ENCODE measurements at places on chromosomes 6 and 20. TPM values are rescaled to one million over a fixed set of nuclear protein-coding genes. Genes with fewer than 3 reads are reported as not detected.

Gene KIAA0408
- total RNA-seq: 116 TPM

Gene TENT5A
- total RNA-seq: 3.4 TPM

Gene MARCKS
- total RNA-seq: 337 TPM

Gene PREX1
- 21.1 TPM for total RNA-seq

Gene TSPYL4
- 70.2 TPM for total RNA-seq

Gene NFATC2
- total RNA-seq: 0.47 TPM

Gene OR12D3
- not detected for total RNA-seq

Gene SLC32A1
- total RNA-seq: 6.4 TPM

Gene OR2B6
- total RNA-seq: not detected

Gene ZBTB22
- 28.4 TPM for total RNA-seq

Gene ESR1
- 0.16 TPM for total RNA-seq

Gene ADGRF5
- total RNA-seq: 8.0 TPM

Gene AGPAT4
- total RNA-seq: 73.2 TPM

Gene SIRPG
- total RNA-seq: not detected

Gene C6orf163
- 8.3 TPM for total RNA-seq

Gene CPXM1
- 7.8 TPM for total RNA-seq

Gene SNAP25
- 92.5 TPM for total RNA-seq

Gene CCN6
- not detected for total RNA-seq

Gene EPB41L1
- total RNA-seq: 82.2 TPM

Gene ASIP
- total RNA-seq: not detected

Gene TXLNB
- 0.62 TPM for total RNA-seq

Measured in occipital lobe (tissue), 3 donors.